ENCODE measurements at places on chromosomes 6 and 20. TPM values are rescaled to one million over a fixed set of nuclear protein-coding genes. Genes with fewer than 3 reads are reported as not detected.

Gene PGC
- not detected for total RNA-seq

- DNase-seq = no peak
- peaks cover 63% of the 10 kb centered on the region for H3K4me1 ChIP-seq
- peak overlapping the region; percentile 44 for H3K4me3 ChIP-seq
- no peaks in the 10 kb centered on the region for H3K27me3 ChIP-seq
Measured at GRCh38 chr6:2876210-2877056, 26.7 kb downstream of the SERPINB9 start.

- H3K27ac ChIP-seq = no peak overlapping the region
- no peak overlapping the region for H3K4me3 ChIP-seq
- no peaks in the 10 kb centered on the region for H3K4me1 ChIP-seq
- DNase-seq = no peak
- no peaks in the 10 kb centered on the region for H3K36me3 ChIP-seq
- no peaks in the 10 kb centered on the region for H3K27me3 ChIP-seq
Measured at GRCh38 chr6:94894300-94894699, 683.0 kb upstream of the MANEA start.

DNA sequence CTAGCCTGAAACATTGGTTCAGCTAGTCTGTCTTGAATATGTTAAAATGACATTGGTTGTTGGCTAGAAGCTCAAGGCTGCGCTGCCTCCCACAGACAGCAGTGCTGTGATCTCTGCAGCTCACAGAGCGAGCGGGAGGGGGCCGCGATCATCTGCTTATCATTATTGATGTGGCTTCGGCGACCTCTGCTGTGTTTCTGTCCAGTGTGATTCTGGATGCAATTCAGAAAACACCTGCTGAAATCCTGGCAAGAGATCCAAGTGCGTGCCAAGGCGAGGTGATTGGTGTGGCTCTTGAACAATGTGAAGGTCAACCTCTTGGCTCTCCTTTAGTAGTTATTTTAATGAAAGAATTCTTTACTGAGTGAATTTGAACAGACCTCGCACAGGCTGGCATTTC is 142.3 kb upstream of the SASH1 start:
- no peak overlapping the region for H3K4me3 ChIP-seq
- H3K27ac ChIP-seq = no peak overlapping the region
- DNase-seq = no peak
- H3K27me3 ChIP-seq = peaks cover 44% of the 10 kb centered on the region
- H3K4me1 ChIP-seq = peaks cover 22% of the 10 kb centered on the region
- no peaks in the 10 kb centered on the region for H3K36me3 ChIP-seq

DNA sequence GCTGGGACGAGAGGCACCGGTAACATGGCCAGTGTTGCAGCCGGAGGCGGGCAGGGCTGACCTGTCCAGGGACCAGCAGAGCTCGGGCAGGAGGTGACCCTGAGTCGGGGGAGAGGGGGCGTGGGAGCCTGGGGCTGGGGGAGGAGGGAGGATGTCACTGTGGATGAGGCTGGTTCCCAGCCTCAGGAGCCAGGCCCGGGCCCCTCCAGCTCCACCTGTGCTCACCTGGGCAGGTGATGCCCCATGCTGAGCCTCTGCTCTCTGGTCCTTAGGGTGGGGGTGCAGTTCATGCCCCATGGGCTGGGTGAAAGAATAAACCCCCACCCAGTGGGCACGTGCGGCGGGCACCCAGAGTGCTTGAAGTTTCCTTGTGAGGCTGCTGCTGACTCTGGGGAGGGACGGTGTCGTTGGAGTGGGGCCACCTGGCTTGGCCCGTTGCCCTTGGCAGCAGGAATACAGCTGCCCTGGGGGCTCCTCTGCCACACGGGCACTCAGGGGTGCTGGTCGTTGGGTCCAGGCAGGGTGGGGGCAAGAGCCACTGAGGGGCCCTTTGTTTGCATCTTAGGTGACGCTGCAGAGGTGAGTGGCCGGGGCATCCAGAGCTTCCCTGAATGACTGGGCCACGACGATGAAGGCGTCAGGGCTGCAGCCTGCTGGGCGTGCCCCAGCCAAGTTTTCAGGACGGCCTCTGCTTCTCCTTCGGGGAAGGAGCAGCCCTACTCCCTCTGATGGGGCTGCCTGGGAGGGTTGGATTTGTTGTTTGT is 24.7 kb upstream of the BHLHE23 start:
- peaks cover 16% of the 10 kb centered on the region for H3K4me1 ChIP-seq
- no peak overlapping the region for H3K27ac ChIP-seq
- H3K36me3 ChIP-seq = no peaks in the 10 kb centered on the region
- H3K4me3 ChIP-seq = no peak overlapping the region
- H3K27me3 ChIP-seq = peaks cover 13% of the 10 kb centered on the region

DNA sequence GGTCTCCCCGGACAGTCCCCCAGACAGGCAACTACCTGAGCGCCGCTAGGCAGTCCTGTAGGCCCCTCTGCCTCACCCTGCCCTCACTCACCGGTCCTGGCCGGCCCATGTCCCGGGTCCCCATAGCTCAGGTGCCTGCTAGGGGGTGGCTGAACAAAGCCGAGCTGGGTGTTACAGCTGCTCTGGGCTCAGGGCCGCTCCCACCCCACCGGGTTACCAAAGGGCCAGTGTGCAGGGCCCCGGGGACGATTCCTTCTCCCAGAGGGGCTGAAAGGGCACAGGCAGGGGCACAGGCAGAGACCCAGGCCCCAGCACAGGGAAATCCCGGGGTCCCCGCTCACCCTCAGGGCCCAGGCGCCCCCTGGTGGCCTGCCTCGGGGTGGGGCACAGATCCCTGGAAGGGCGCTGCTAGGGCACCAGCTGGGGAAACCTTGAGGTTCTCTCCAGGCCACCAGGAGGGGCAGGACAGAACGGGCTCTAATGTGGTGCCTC is 118.4 kb downstream of the GRM4 start:
- no peaks in the 10 kb centered on the region for H3K36me3 ChIP-seq
- H3K27ac ChIP-seq = no peak overlapping the region
- H3K4me3 ChIP-seq = no peak overlapping the region
- peaks cover 4% of the 10 kb centered on the region for H3K4me1 ChIP-seq
